ENCODE measurements at places on chromosomes 13 and 19.

DNA sequence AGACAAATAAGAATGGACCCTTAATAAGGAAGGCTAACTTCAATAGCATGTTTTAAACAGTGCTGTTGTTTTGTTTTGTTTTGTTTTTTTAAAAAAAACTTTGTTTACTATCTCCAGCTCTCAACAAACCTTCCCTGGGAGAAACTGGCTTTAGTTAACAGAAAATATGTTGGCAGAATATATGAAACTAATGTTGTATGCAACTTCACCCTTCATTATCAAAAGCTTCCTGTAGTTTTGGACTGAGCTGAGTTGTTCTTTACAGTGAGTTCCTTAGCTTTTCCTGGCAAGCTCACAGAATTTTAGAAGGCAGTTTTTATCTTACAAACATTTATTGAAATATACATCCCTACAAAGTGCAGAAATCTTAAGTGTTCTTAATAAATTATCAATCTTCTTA, 2480.7 kb upstream of the PCDH20 start:
- H3K36me3 ChIP-seq = no peaks in the 10 kb centered on the region
- no peaks in the 10 kb centered on the region for H3K27me3 ChIP-seq
- no peak overlapping the region for H3K4me3 ChIP-seq
- no peaks in the 10 kb centered on the region for H3K4me1 ChIP-seq
- DNase-seq = no peak

DNA sequence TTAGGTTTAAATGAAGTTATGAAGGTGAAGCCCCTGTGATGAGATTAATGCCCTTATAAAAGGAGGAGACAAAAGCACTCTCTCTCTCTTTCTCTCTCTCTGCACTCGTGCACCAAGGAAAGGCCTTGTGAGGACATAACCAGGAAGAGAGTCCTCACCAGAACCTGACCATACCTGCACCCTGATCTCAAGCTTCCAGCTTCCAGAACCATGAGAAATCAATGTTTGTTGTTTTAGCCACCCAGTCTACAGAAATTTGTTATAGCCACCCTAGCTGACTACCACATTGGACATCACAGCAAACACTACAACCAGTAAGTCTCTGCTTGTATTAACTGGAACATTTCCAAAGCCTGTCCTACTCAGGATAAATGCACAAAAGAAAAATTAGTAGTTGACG, 34.7 kb upstream of the WDFY2 start:
- H3K4me3 ChIP-seq = no peak overlapping the region
- no peaks in the 10 kb centered on the region for H3K36me3 ChIP-seq
- DNase-seq = no peak
- peaks cover 27% of the 10 kb centered on the region for H3K4me1 ChIP-seq
- H3K27ac ChIP-seq = no peak overlapping the region
- no peaks in the 10 kb centered on the region for H3K27me3 ChIP-seq

GRCh38 chr13:110817143-110817542, 97.7 kb downstream of the ANKRD10 start:
- DNase-seq = no peak
- H3K27ac ChIP-seq = no peak overlapping the region
- H3K36me3 ChIP-seq = peaks cover 4% of the 10 kb centered on the region
- peaks cover 8% of the 10 kb centered on the region for H3K4me1 ChIP-seq

- H3K27me3 ChIP-seq = no peaks in the 10 kb centered on the region
- no peak overlapping the region for H3K27ac ChIP-seq
- peaks cover 23% of the 10 kb centered on the region for H3K4me1 ChIP-seq
Observed at GRCh38 chr13:45185286-45185685, 15.6 kb downstream of the KCTD4 start.

GRCh38 chr19:27974082-27974513, 1238.9 kb downstream of the UQCRFS1 start:
- no peaks in the 10 kb centered on the region for H3K27me3 ChIP-seq
- no peaks in the 10 kb centered on the region for H3K4me1 ChIP-seq
- no peak overlapping the region for H3K27ac ChIP-seq
- H3K36me3 ChIP-seq = no peaks in the 10 kb centered on the region
- DNase-seq = no peak
- H3K4me3 ChIP-seq = no peak overlapping the region

DNA sequence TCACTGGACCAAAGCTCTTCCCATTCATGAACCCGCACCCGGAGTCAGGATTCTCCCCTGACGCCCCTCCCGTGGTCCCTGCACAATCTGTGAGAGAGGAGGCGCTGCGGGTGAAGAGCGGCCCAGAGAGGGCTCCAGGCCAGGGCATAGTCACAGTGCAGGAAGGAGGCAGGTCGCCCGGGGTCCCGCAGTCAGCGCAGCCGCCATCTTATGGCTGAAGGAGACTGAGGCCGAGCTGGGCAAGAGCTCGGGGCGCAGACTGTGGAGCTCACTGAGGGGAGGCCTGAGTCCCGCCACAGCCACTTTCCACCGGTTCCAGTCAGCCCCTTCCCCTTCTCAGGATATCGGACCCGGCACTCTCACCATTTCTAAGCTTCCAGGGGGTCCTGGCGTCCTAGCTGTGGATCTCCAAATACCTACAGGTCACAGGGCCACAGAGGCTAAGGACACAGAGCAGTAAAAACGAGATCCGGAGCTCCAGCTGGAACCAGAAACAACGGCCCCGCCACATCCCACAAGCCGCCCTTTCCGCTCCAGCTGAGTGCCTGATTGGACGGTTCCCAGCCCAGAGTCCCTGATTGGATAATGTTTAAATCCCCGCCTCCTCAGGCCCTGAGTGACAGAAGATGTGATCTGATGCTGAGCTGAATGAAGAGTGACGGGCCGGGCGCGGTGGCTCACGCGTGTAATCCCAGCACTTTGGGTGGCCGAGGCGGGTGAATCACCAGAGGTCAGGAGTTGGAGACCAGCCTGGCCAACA, at the start of gene ZNF99:
ZNF99 (minus strand) TSS at position 501 of the 760 bp plus-strand sequence; CDS start at position 366, 135 bp downstream.
- peaks cover 6% of the 10 kb centered on the region for H3K4me1 ChIP-seq
- H3K4me3 ChIP-seq = peak within 1 kb of the TSS; percentile 82
- peaks cover 4% of the 10 kb centered on the region for H3K36me3 ChIP-seq
- H3K27ac ChIP-seq = peak within 1 kb of the TSS; percentile 91
- H3K27me3 ChIP-seq = no peaks in the 10 kb centered on the region

DNA sequence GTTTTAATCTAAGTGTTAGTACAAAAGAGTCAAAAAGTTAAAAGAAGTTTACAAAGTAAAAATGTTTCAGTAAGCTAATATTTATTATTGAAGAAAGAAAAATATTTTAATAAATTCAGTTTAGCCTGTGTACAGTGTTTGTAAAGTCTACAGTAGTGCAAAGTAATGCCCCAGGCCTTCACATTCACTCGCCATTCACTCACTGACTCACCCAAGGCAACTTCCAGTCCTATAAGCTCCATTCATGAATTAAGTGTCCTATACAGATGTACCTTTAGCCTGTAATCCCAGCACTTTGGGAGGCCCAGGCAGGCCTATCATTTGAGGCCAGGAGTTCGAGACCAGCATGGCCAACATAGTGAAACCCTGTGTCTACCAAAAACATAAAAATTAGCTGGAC, 24.1 kb upstream of the AKAP11 start:
- no peaks in the 10 kb centered on the region for H3K4me1 ChIP-seq
- DNase-seq = no peak
- no peak overlapping the region for H3K4me3 ChIP-seq
- peaks cover 6% of the 10 kb centered on the region for H3K27me3 ChIP-seq
- H3K27ac ChIP-seq = peak overlapping the region; percentile 5

GRCh38 chr13:109778102-109778542, 8.3 kb downstream of the IRS2 start:
- no peak overlapping the region for H3K27ac ChIP-seq
- no peak for DNase-seq
- no peaks in the 10 kb centered on the region for H3K27me3 ChIP-seq
- no peak overlapping the region for H3K4me3 ChIP-seq
- H3K36me3 ChIP-seq = no peaks in the 10 kb centered on the region

- H3K27me3 ChIP-seq = peaks cover 40% of the 10 kb centered on the region
- H3K4me3 ChIP-seq = no peak overlapping the region
Observed at GRCh38 chr19:51007488-51007887, 6.1 kb upstream of the KLK8 start.

GRCh38 chr13:113407531-113408393, 43.8 kb upstream of the GRTP1 start:
- H3K27me3 ChIP-seq = no peaks in the 10 kb centered on the region
- H3K4me3 ChIP-seq = peak overlapping the region; percentile 66
- H3K27ac ChIP-seq = peak overlapping the region; percentile 59
- H3K4me1 ChIP-seq = peaks cover 42% of the 10 kb centered on the region

DNA sequence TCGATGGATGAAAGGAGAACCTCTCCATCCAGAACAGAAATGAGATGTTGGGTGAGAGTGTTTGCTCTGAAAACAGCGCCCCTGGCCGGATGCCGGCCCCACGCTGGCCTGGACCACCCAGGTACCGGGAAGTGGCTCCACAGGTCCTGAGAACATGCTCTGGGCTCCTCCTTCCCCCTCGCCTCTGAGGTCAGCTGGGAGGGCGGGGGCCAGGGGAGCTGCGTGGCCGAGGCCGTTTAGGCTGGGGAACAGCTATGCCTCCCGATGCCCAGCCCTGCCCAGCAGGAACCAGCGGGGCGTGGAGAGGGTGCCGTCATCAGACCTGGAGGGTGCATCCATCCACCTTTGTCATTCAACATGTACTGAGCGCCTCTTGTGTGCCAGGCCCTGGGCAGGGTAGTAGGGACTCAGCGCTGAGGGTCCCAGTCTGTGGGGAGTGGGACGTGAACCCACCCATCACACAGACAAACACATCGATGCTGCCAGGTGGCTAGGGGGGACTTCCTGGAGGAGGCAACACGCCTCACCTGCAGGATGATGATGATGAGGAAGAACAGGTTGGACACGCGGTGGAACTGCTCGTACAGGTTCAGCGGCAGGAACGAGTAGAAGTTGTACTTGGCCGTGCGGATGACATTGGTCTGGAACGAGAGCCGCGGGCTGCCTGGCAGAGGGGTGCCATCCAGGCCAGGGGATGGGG, 4.2 kb downstream of the ATP8B3 start:
- no peak overlapping the region for H3K27ac ChIP-seq
- peaks cover 9% of the 10 kb centered on the region for H3K4me1 ChIP-seq
- no peak overlapping the region for H3K4me3 ChIP-seq
- no peak for DNase-seq
- H3K27me3 ChIP-seq = no peaks in the 10 kb centered on the region
- H3K36me3 ChIP-seq = no peaks in the 10 kb centered on the region

Data from stimulated activated naive B cell treated with anti-CD40 and anti-IgM and Interleukin-4, amounts not matched to agents 10 μg/mL and 1 μg/mL and 100 μg/mL, for 72 hours (primary cell).